ENCODE measurements at places on chromosomes 3 and 15.

- DNase-seq = no peak
Measured at GRCh38 chr3:57758686-57759085, 2.6 kb downstream of the SLMAP start.

- DNase-seq = no peak
Measured at GRCh38 chr3:182829761-182830405, 36.6 kb downstream of the ATP11B start.

- DNase-seq = no peak
Measured at GRCh38 chr3:52800079-52800478, 5.5 kb downstream of the ITIH3 start.

- no peak for DNase-seq
Measured at GRCh38 chr3:143563786-143564185, 284.5 kb downstream of the SLC9A9 start.

GRCh38 chr3:158354713-158355112 lies 216.3 kb upstream of the MLF1 start:
- no peak for DNase-seq

- DNase-seq = no peak
Measured at GRCh38 chr15:73926219-73927002, at the start of gene LOXL1. TSS of gene LOXL1 (plus strand) at chr15:73926462. CDS start at chr15:73926784, 322 bp downstream.

GRCh38 chr3:141699897-141700296 lies 38.2 kb upstream of the RNF7 start:
- no peak for DNase-seq

DNA sequence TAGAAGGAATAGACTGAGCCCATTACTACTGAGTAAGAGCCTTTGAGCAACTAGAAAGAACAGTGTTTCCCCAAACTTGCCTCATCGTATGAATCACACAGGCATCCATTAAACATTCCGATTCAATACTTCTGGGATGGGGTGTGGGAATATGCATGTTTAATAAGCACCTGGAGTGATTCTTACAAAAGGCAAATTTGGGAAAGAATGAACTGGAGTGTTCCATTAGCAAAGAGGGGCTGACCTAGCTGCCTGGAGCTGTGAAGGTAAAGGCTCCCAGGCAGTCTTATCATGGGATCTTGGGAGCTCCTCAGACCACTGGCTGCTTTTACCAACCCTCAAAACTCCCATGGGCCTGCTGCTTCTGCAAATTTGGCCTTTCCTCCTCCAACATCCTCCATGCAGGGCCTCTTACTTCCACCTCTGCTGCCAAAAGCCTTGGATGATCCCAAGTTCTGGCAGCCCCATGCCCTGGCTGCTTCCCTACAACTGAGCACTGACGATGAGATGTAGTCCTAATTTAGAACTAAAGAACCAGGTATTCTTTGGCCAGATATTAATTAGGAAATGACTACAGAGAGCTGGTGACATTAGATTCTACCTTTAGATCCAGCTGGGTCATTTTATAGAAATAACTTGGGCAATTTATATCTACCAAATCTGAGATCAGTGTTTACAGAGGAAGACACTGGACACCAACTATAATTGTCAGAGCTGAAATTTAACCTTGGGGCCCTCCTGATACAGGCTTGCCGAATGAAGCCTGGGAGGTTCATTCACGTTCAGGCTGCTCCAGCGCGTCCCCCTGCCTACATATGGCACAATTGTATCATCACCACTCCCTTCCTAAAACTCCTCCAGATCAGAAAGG lies 11.2 kb upstream of the HOMER2 start:
- no peak for DNase-seq

GRCh38 chr3:72625602-72626337 lies 222.5 kb downstream of the SHQ1 start:
- no peak for DNase-seq

GRCh38 chr15:81288040-81288439 lies 35.9 kb downstream of the STARD5 start:
- no peak for DNase-seq

GRCh38 chr3:157067114-157067513 lies 92.8 kb downstream of the CCNL1 start:
- DNase-seq = no peak

GRCh38 chr3:52779011-52779836 lies 1.8 kb downstream of the ITIH1 start:
- no peak for DNase-seq

- no peak for DNase-seq
Measured at GRCh38 chr15:89308236-89308635, 26.4 kb downstream of the POLG start.

DNA sequence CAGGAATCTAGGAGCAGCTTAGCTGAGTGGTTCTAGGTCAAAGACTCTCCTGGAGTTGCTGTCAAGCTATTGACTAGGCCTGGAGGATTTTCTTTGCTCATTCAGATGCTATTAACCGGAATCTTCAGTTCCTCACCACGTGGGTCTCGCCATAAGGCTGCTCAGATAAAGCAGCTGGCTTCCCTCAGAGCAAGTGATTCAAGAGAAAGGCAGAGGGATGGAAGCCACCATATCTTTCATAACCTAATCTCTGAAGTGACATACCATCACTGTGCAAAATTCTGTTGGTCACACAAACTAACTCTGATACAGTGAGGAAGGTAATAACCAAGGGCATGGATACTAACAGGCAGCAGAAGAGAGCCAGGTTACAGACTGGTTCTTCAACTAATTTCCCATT lies 72.7 kb upstream of the FLNB start:
- no peak for DNase-seq

- DNase-seq = no peak
Measured at GRCh38 chr15:101646672-101647071, 5.5 kb downstream of the TM2D3 start.

DNA sequence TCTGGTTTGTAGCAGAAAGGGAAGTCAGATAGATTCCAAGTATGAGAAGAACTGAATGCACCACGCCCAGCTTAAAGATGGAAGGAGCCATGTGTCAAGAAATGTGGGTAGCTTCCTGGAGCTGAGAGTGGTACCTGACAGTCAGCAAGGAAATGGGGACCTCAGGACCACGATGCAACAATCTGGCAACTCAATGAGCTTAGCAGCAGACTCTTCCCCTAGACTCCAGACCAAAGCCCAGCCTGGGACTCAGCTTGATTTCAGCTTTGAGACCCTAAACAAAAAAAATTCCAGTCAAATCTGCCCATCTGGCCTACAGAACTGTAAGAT lies 24.4 kb downstream of the MIX23 start:
- no peak for DNase-seq

GRCh38 chr15:75028991-75029377 lies 5.6 kb downstream of the PPCDC start:
- DNase-seq = no peak

GRCh38 chr3:60579734-60580133 lies 671.5 kb downstream of the FHIT start:
- no peak for DNase-seq

DNA sequence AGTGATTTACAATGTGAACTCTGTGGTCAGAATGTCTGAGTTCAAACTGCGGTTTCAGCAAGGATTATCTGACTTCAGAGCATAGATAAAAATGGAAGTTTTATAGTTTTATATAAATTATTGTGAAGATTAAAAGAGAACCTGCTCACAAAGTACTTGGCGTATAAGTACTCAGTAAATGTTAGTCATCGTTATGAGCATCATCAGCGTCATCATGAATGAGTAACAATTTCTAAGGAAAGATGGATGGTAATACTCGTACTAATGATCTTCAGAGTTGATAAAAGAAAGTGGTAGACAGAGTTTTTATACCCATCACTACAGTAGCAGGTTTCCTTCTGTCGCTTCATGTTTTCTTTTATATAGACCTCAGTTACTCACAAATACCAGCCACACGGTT lies 341.8 kb downstream of the RAP2B start:
- no peak for DNase-seq

GRCh38 chr3:24166515-24166914 lies 221.4 kb downstream of the NR1D2 start:
- DNase-seq = no peak
